ENCODE measurements at places on chromosomes 7 and 10. TPM values are rescaled to one million over a fixed set of nuclear protein-coding genes. Genes with fewer than 3 reads are reported as not detected.

TMEM236 gene
- total RNA-seq, result 0.65 TPM

TRIM50 gene
- total RNA-seq, result not detected

PRKCQ gene
- total RNA-seq, result 49.2 TPM

CHRM2 gene
- not detected for total RNA-seq

NODAL gene
- total RNA-seq, result not detected

FKBP6 gene
- total RNA-seq, result not detected

DNA sequence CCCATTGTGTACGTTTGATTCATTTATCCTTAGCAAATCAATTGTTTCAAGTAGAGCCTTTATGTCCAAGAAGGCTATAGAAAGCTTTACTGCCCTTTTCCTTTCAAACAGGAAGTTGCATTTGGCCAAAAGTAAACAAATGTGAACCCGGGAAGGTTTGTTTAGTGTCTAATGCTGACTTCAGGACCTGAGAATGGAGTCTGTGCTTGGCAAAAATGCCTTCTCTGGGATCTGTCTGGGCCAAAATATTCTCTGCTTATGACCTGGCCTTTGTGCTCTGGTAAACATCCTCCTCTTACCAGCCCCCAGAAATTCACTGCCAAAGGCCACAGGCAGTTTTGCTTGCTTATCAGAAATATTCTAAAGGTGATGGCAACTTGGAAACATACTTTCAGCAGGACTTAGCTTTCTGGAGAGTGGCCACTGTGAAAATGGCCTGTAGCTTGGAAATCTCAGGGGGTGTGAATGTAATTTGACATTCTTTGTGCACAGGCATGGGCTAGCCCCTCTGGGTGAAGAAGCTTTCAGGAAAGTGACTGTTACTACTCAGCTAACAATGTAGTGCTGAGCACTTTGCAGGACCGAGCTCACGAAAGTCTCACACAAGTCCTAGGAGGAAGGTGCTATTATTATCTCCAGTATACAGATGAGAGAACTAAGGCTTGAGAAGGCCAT, 199.5 kb downstream of the PTEN start:
- H3K27ac ChIP-seq, result no peak overlapping the region
- peaks cover 6% of the 10 kb centered on the region for H3K36me3 ChIP-seq
- H3K27me3 ChIP-seq, result peaks cover 29% of the 10 kb centered on the region

GRCh38 chr10:132810141-132810806, 24.3 kb upstream of the NKX6-2 start:
- DNase-seq, result no peak
- H3K4me3 ChIP-seq, result no peak overlapping the region
- no peaks in the 10 kb centered on the region for H3K4me1 ChIP-seq
- no peaks in the 10 kb centered on the region for H3K27me3 ChIP-seq
- no peak overlapping the region for H3K27ac ChIP-seq
- no peaks in the 10 kb centered on the region for H3K36me3 ChIP-seq
